H1 (cell line): ENCODE measurements at places on chromosomes 3 and 15. TPM values are rescaled to one million over a fixed set of nuclear protein-coding genes. Genes with fewer than 3 reads are reported as not detected.

GRCh38 chr3:114351123-114351821 lies 57.4 kb downstream of the TIGIT start:
- no peaks in the 10 kb centered on the region for H3K36me3 ChIP-seq
- H3K4me3 ChIP-seq = no peak overlapping the region
- H3K27me3 ChIP-seq = no peaks in the 10 kb centered on the region
- no peak for DNase-seq

GRCh38 chr3:11914041-11914440 lies 67.4 kb upstream of the TAMM41 start:
- no peaks in the 10 kb centered on the region for H3K4me1 ChIP-seq
- no peak overlapping the region for H3K27ac ChIP-seq
- DNase-seq = no peak
- H3K36me3 ChIP-seq = no peaks in the 10 kb centered on the region
- H3K4me3 ChIP-seq = no peak overlapping the region

- DNase-seq = no peak
- H3K4me1 ChIP-seq = no peaks in the 10 kb centered on the region
- no peak overlapping the region for H3K4me3 ChIP-seq
- no peak overlapping the region for H3K27ac ChIP-seq
Measured at GRCh38 chr3:60657972-60658371, 593.3 kb downstream of the FHIT start.

GRCh38 chr3:169383770-169384169 lies 279.7 kb downstream of the MECOM start:
- H3K4me1 ChIP-seq = no peaks in the 10 kb centered on the region
- no peak overlapping the region for H3K27ac ChIP-seq
- no peak overlapping the region for H3K4me3 ChIP-seq
- no peaks in the 10 kb centered on the region for H3K27me3 ChIP-seq
- DNase-seq = no peak

DNA sequence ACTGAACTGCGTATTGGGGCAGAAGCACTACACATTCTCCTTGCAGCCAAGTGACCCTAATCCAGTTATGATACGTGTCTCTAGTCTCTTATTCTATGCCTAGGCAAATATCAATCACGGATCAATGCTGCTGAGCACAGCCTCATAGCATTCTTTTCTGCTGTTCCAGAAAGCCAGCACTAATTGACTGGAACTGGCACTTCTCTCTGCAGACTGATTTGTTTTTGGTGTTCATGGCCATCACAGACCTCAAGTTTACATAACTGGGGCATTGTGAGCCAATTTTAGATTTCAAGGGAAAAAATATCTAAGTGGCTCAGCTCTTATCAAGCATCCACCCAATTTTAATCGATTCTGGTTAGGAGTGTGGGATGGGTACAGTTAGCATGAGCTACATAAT lies 37.9 kb downstream of the GLDN start:
- no peaks in the 10 kb centered on the region for H3K4me1 ChIP-seq
- no peaks in the 10 kb centered on the region for H3K27me3 ChIP-seq
- H3K27ac ChIP-seq = no peak overlapping the region
- no peak for DNase-seq
- H3K4me3 ChIP-seq = no peak overlapping the region

- H3K27ac ChIP-seq = no peak overlapping the region
- peaks cover 5% of the 10 kb centered on the region for H3K4me1 ChIP-seq
- DNase-seq = no peak
- no peaks in the 10 kb centered on the region for H3K36me3 ChIP-seq
- no peaks in the 10 kb centered on the region for H3K27me3 ChIP-seq
Measured at GRCh38 chr3:13702286-13702685, 153.4 kb downstream of the FBLN2 start.

DNA sequence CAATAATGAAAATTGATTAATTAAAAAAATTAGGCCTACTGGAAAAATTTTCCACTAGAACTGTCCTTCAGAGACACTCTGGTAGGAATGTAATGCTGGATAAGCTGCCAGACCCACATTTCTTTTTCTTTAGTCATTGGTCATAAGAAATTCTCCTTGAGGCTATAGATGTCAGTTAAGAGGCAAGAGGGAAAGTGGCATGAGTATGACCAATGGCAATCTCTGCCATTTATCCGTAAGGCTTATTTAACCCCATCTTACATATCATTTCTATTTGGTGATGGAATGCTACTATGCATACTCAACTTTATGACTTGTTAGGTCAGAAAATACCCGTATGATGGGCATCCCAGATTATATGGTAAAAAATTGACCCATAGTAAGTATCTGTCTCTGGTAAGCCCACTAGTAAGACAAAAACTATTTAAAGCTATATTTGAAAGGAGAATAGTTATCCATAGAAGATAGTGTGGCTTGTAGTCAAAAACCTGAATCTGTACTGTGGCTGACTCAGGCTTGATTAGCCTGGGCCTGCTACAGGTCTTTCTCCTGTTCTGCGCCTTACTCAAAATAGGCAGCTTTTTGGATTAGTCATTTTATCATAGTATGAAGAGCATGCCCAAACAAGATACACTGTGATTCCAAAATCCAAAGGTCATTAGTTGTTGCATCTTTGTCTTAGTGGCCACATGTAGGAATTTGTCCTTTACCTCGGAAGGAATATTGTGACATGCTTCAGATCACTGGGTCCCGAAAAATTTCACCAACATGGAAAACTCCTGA lies 314.7 kb downstream of the PYDC2 start:
- no peak overlapping the region for H3K27ac ChIP-seq
- DNase-seq = no peak
- no peaks in the 10 kb centered on the region for H3K4me1 ChIP-seq
- H3K27me3 ChIP-seq = no peaks in the 10 kb centered on the region

DNA sequence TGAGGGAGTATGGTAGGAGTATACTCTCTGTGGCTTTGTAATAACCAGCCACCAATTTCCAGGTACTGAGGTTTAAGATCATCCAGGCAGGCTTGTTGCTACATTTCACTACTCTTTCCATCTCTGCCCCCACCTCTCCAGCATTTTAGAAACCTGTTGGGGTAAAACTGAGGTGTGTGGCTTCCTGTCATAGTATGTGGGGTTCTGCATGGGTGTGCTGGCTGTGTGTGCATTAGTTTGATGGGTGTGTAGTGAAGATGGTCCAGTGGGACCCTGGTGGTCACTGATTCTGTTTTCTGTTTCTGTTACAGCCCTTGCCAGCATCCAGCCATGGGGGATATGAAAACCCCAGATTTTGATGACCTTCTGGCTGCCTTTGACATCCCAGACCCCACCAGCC lies 34.0 kb downstream of the ZNF592 start:
- peaks cover 14% of the 10 kb centered on the region for H3K36me3 ChIP-seq
- H3K27ac ChIP-seq = no peak overlapping the region
- no peak overlapping the region for H3K4me3 ChIP-seq
- DNase-seq = no peak
- no peaks in the 10 kb centered on the region for H3K27me3 ChIP-seq

GRCh38 chr3:45990181-45990580 lies 5.4 kb downstream of the FYCO1 start:
- H3K4me1 ChIP-seq = peaks cover 17% of the 10 kb centered on the region
- H3K36me3 ChIP-seq = no peaks in the 10 kb centered on the region
- H3K27ac ChIP-seq = no peak overlapping the region
- H3K27me3 ChIP-seq = no peaks in the 10 kb centered on the region
- no peak for DNase-seq

DNA sequence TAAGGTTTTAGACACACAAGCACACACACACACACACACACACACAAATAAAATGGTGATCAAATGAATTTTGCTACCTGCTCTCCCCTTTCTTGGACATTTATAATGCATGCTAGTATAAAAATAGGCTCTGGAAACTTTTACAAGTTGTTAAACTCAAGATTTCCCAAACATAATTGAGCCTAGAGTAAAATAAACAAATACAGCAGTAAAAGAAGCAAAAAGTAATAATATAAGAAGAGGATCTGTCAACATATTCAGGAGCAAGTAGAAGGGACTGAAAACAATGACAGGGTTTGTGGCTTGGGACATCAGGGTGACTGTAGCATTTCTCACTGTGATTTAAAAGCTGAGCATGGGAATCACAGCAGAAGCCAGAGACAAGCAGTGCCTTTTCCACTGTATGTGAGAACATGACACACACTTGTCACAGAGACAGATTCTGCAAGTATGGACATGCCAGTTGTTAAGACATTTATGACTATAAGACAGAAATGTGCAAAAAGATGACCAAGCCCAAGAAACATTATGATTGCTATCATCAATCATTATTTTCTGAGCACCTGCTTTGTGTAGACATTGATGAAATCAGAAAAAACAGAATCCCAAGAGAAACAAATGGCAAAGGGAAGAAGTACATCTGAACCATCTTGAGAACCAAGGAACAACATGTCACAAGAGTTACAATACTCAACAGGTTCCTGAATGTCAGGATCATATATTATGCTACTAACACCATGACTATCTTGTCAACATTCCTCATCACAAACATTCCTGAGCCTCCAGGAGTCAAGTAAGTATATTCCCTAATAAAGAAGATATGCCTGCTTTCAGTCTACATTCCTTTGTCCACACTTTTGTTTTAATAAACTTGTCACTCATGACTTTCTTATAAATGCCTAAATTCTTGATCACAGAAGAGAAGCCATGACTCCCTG lies 7.1 kb downstream of the THRB start:
- no peak for DNase-seq
- H3K27ac ChIP-seq = no peak overlapping the region
- H3K27me3 ChIP-seq = no peaks in the 10 kb centered on the region
- H3K4me1 ChIP-seq = peaks cover 9% of the 10 kb centered on the region; the same call in 1 of the 2 replicates
- H3K36me3 ChIP-seq = no peaks in the 10 kb centered on the region
- H3K4me3 ChIP-seq = no peak overlapping the region

GRCh38 chr3:17640466-17640865 lies 102.0 kb downstream of the TBC1D5 start:
- no peaks in the 10 kb centered on the region for H3K27me3 ChIP-seq
- H3K27ac ChIP-seq = no peak overlapping the region
- no peaks in the 10 kb centered on the region for H3K4me1 ChIP-seq

VPS33B gene
- 17.3 and 18.3 TPM in 2 replicates for total RNA-seq

STAB1 gene
- 1.8 and 1.9 TPM in 2 replicates for total RNA-seq

TICRR gene
- total RNA-seq = 34.8 and 37.3 TPM in 2 replicates

ZNF80 gene
- not detected in 2 replicates for total RNA-seq

PEX5L gene
- 4.2 and 4.9 TPM in 2 replicates for total RNA-seq

CHDH gene
- total RNA-seq = 8.9 and 10.3 TPM in 2 replicates

NLGN1 gene
- total RNA-seq = 14.0 and 14.8 TPM in 2 replicates

TMEM108 gene
- total RNA-seq = 12.9 and 14.3 TPM in 2 replicates

IMPG2 gene
- total RNA-seq = 0.06 and 0.08 TPM in 2 replicates

CCR8 gene
- not detected in 2 replicates for total RNA-seq

PAQR5 gene
- 7.8 and 8.7 TPM in 2 replicates for total RNA-seq
